ENCODE measurements at places on chromosomes 2 and 18. TPM values are rescaled to one million over a fixed set of nuclear protein-coding genes. Genes with fewer than 3 reads are reported as not detected.

Gene INSIG2
- total RNA-seq: 16.2 TPM

Gene IL1R1
- total RNA-seq: 21.1 TPM

DNA sequence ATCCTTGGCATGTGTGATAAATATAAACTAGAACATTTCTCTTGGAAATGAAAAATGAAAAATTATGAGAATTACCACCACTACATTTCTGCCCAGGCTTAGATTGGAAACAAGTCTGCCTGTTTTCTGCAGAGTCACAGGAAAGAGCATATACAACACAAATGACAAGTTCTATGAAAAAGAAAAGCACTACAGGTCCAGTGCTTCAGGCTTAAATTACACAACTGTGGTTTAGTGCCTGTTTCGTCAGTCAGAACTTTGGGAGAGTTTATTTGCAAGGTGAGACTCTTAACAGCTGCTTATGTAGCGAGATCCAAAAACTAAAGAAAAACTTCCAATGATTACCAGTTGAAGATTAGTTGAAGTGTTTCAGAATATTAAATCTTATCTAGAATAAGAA lies 68.9 kb downstream of the RTN4 start:
- no peak for DNase-seq

DNA sequence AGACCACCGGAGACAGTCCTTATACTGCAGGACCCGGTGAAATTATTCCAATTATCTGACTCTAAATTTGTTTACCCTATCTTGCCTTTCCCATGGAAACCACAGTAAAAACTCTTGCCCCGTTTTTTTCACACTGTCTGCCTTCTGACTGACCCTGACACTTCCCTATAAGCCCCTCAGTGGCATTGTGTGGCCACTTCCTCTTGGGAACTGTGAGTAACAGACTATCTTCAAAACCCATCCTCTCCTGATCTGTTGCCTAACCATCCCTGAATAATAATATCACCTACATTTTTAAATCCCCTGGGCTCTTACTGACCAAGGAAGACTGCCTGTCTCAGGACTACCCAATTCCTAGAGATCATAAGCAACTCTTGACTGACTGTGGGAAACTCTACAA lies 42.6 kb upstream of the RNF152 start:
- no peak for DNase-seq

DNA sequence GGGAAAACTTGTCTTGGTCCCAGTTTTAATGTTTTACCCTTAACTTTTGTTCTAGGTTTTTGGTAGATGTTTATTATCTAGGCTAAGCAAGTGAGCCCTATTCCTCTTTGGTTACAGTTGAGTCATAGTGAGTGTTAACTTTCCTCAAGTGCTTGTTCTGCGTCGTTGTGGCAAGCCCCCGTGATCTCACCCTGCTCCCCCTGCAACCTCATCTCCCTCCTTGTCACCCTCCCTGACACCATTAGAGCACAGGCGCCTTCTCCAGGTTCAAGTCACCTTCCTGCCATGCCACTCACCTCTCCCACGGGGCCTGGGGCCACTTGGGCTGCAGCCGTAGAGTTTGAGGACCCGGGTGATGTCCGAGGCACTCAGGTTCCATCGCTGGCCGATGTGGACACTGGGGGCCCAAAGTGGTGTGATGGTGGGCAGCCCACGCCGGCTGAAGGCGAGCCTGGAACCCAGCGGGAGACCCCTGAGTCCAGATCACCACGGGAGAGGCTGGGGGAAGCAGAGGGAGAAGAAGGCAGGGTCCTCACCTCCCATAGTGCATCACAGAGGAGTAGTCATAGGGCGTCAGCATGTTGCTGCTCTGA lies 8.7 kb downstream of the ASTL start:
- DNase-seq: no peak

DNA sequence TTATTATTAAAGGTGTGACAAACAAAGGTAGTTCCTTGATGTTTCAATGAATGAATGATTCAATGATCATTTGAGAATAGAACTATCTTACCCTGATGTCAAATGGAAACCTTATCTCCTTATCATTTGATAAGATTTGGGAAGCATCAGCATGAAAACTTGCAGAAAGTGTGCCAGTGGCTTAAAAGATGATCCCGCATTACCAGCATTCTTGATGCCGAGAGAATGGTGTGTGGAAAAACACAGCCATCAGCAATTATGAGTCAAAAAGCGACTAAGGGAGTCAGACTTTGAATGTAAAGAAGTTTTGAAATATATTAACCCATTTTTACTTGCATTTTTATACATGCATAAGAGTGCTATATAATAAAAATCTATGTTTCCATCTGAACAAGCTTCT lies 93.7 kb downstream of the MAIP1 start:
- DNase-seq: no peak

GRCh38 chr2:43840965-43841364 lies 2.2 kb downstream of the ABCG8 start:
- DNase-seq: no peak

DNA sequence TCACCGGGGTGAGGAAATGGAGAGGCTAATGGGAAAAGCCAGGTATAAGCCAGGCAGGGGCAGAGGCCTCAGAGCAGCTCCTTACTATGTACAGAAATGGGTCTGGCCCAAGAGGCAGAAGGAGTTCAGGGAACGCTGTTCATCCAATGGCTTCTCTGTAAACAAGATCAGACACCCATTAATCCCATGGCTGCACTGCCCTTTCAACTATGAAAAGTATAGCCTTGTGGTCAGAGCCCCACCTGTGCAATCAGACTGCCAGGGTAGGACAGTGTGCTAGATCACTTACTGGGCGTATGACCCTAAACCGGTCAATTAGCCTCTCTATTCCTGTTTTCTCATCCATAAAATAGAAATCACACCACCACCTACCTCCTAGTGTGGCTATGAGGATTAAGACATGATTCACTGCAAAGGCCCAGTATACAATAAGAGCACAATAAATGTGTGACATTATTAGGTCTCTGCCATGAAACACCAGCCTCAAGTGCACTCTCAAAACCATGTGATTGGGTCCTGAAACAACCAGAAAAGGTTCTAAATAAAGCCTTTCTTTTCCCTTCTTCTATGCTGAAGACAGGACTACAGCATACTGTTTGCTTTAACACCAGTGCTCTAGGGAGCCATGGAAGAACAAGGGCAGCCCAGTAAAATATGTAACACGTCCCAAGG lies 4.4 kb downstream of the ANKRD44 start:
- DNase-seq: no peak

DNA sequence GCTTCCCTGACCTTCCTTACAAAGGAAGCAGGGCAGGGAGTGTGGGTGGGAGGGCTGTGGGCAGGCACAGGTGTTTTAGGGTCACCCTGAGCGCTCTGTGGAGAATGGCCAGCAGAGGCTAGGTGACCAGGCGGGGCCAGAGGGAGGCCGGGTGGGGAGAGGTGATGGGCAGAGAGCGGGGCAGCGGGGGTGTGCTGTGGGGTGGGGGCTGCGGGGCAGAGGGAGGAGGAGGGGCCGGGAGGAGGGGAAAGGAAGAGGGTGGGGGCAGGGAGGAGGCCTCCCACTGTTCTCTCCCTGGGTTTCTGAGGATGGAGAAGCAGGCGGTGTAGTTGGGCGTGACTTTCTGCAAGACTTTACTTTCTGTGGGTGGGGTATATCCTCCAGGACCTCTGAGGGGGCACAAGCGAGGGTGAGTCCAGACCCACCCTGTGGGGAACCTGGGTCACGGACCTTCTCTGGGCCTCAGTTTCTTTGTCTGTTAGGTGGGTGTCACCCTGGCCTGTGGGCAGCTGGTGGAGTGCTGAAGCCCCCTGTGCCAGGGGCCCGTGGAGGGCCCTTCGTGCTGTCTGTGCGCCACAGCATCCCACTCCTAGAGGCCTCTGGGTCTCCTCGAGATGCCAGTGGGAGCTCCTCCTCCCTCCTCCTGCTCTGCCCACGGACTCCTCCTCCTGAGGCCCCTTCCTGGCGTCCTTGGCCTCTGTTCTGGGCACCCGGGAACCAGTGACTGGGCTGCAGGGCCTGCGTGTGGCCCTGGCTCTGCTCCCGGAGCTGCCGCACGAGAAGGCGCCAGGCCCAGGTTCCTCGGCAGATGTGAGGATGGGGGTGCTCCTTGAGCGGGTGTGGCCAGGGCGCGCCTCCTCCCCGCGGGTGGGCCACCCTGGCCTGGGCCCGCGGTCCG lies 6.3 kb upstream of the NEU4 start:
- no peak for DNase-seq

DNA sequence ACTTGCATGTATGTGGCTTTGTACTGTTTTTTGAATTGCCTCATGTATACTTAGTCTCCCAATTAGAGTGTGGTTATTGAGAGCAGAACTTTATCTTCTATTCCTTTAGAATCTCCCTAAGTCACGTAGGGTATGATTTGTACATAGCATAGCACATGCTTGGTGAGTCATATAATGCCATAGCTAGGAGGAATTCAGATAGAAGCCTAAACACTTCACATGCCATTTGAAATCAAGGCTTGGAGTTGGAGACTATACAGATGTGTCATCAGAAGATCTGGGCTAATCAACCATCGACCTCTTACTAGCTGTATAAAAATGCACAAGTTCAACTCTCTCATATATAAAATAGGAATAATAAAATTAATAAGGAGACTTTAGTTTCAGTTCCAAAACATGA lies 222.6 kb upstream of the ST6GAL2 start:
- DNase-seq: no peak

Measured in Right ventricle myocardium superior (tissue), 1 donor.